Activated CD4-positive, CD25-positive, alpha-beta regulatory T cell (primary cell): ENCODE measurements at places on chromosomes 12 and 14.

DNA sequence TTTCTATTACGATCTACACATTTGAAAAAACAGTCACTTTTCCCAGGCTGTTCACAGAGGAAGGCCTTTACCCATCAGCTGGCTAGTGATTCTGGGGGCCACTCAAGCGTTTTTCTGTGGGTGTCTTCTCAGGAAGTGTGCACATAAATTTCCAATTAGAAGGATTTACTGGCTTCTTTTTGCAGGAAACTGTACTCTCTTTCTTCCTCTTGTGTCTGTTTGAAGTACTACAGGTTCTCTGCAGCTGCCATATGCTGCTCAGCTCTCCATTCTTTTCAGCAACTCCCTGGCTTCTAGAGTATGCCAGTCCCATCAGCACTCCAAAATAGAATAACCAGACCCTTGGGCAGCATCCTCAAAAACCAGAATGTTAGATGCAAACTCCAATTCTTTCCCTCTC is 110.4 kb upstream of the NAV3 start:
- DNase-seq, result no peak

GRCh38 chr12:59820594-59821011 is 224.8 kb downstream of the SLC16A7 start:
- DNase-seq, result no peak

DNA sequence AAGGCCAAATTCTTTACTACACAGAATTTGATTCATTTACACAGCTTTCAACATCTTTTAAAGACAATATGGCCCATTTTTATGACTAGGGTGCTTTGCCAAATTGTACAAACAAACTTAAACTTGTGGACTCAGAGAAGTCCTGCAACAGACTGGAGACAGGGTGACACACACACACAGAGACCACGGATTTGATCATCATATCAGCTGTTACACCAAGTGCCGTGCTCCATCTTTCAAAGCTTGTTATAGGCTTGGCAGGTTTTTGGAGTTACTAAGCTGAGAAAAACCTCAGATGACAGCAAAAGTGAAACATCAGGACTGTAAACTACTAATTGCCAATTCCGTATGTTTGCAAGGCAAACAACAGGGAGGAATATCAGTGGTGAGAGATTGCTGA is 811.7 kb downstream of the GALC start:
- DNase-seq, result no peak

DNA sequence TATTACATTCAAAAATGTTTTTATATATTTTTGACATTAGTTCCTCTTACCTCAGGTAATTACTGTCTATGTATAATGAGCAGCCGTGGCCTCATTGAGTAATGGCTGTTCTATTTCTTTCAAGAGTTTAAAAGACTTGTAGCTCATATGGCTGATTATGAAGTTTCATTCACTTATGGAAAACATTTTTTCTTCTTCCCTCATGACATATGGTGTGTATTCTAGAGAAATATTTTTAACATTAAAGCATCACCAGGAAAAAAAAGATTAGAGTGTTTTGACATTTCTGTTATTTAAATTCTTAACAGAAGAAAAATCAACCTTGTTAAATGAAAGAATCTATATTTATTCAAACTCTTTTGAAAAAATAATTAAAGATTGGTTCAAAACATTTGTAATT is 422.4 kb downstream of the TMEM117 start:
- DNase-seq, result no peak

DNA sequence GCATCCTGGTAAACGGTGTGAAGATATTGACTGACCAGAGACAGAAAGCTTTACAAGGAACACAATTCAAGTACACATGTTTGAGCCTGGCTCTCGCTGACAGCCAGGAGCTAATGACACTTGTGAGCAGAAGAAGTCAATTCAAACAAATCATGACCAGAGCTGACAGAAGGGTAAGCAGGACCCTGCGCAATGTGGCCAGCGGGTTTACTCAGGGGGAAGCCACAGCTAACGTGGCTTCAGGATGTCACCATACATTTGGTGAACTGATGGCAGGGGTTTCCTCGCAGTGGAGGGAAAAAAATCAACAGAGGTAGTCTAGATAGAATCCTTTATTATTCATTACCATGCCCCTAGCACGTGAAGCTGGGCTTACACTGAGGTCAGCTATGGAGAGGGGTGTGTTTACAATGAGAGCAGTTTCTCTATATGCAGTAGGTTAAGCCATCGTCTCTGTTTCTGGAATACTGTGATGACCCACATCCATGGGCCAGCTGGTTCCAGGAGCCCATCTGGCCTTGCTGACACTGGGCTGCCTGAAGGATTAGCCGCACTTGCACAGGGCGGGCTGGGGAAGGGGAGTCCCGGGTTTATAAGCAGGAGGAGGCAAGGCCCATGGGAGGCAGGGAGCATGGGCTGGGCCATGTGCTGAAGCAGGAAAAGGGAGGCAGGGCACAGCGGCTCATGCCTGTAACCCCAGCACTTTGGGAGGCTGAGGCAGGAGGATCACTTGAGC is 198.2 kb upstream of the PRMT8 start:
- no peak for DNase-seq
